ENCODE measurements at places on chromosomes 16 and 17.

GRCh38 chr17:6699997-6700947 is 12.9 kb downstream of the SLC13A5 start:
- DNase-seq = no peak

- DNase-seq = no peak
These were observed 24.6 kb upstream of the SHISA9 start for GRCh38 chr16:12876778-12877177.

DNA sequence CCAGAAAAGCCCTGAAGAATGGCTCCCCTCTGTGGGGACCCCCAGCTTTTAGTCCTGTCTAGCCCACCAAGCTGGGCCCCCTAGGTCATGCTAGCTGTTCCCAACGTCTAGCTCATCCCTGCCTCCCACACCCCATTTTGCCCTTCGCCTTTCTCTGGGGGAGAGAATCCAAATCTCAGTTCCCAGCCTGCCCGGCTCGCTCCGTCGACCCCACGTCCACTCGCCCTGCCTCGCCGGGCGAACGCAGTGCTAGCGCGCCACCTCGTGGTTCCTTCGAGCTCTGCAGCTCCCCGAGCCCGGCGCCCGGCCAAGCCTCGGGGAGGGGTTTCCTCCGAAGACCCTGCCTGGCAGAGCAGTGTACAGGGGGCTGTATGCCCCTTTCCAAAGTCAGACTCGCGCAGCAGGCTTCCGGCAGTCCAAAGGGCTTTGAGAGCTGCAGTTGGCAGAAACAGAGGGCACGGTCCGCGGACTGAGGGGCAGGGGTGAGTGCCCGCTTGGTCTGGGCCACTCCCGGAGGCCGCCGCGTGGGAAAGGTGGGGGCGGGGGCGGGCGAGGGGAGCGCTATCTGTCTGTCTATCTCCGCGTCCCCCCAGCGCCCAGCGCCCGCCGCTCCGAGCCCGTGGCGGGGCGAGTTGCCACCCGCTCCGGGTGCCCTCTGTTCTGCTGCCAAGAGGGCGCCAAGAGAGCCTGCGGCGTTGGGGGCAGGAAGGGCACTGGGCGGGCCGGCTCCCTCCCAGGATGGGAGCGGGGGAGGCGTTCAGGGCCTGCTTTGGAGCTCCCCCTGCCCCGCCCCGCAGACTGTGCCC is 1.7 kb upstream of the DLX3 start:
- no peak for DNase-seq

DNA sequence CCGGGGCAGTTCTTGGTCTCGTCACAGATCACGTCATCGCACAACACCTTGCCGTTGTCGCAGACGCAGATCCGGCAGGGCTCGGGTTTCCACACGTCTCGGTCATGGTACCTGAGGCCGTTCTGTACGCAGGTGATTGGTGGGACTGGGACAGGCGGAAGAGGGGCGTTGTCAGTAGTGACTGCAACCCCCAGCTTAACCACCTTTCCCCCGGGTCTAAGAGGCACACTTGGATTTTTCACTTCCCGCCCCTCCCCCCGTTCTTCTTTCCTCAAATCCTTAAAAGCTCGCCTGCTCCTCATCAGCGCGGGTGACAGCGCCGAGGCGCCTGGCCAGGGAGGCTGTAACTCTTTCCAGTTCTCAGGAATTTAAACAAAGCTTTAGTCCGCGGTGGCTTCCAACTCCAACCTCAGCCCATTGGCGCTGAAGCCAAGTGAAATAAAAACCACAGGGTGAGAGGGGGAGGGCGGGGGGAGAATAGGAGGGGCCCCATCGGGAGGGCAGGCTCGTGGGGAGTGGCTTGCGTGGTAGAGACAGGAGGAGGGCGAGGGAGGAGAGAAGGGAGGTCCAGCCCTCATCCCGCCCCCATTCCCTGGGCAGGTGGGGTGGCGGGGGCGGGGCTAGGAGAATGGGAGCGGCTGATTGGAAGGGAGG is 1.5 kb downstream of the COL1A1 start:
- peak; percentile 69 for DNase-seq

GRCh38 chr17:29836643-29837042 is 93.4 kb downstream of the SSH2 start:
- DNase-seq = no peak
